ENCODE measurements at places on chromosomes 7 and 10.

DNA sequence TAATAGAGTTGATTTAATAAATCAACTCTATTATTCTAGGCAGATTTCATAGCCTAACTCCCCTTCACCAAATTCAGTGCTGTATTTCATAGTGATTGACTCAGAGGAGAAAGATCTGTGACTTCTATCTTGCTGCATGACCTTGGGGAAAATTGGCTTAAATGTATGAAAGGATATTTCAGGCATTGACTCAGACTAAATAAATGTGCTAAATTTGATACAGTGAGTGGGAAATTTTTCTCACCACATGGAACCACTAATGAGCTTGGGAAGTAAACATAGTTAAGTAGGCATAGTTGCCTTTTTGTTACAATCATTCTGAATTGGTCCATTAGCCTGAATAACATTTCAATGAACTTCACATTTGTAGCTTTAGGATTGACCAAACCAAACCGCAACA lies 89.0 kb upstream of the PRPS1L1 start:
- no peak for DNase-seq

DNA sequence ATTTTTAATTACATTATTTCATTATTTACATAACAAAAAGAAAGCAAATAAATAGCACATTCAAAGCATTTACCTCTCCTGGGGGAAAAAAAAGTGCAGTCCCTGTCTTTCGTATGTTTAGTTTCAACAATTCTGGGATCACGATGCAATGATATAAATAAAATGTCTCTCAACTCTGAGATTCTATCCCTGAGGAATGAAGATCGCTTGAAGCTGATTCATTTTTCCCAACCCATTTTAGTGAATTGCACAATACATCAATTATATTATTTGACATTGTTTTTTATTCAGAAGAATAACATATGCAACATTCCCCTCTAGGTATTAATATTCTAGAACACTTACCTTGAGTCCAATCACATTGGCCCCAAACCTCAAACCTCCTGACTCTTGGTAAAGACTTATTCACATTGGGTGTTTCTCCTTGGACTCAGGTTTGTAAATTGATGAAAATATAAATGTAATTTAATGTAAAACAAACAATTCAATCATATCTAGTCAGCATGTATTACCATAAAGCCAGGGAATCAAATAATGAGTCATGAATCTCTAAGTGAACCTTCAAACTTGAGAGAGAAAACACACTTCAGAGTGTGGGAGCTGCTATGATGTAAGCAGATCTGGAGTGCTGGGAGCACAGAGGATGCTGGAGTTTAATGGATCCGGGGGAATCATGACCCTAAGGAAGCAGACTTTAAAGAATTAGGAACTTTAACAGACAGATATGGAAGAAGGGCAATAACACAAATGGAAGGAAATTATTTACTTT lies 5.3 kb upstream of the SCIN start:
- DNase-seq: no peak

DNA sequence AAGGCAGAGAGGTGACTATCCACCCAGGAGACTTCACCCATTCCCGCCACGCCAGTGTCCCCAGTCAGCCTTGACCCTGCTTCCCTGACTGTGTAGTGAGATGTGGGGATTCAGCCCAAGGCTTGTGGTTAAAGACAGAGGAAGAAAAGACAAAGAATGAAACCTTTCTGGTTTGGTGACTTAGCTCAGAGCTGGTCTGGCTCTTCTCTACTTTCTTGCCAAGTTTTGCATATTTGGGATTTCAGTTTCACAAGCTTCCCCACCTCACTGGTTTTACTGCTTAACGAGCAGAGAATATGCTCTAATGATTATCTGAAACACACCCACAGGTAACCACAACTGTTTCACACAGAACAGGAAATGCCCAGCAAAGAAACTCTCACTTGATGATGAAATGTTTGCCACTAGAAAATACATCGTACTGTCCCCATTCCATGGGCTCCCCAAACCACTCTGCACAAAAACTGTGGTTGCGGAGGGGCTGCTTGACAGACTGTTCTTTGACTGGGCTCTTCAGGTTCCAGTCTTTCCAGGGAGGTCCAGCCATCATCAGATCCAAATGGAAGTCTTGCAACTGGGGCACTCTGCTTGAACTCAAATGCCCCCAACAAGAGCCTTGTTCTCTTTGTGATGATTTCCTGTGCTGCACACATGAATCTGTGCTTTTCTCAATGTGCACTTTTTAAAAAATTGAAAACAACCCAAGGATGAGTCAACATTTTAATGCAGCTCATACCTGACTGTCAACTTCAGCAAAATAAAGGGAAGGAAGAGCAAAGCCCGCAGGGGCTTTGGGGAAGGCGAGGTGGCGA lies 95.5 kb downstream of the CTBP2 start:
- DNase-seq: no peak

- no peak for DNase-seq
Measured at GRCh38 chr10:110311357-110311949, 6.7 kb upstream of the SMNDC1 start.

DNA sequence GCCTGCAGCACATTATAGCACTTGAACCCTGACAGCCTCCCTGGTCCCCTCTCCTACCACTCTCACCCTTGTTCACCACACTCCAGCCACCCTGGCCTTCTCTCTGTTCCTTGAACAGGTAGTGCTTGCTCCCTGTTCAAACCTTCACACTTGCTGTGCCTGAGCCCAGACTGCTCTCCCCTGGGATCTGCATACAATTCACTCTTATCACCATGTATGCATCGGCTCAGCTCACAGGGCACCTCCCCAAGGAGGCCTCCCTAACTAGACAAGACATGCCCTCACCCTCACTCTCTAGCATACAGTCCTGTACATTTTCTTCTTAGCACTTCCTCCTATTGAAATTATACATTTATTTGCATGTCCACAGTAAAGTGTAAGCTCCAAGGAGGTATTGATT lies 59.3 kb downstream of the FAM13C start:
- DNase-seq: no peak

- DNase-seq: no peak
Measured at GRCh38 chr7:46357290-46357689, 436.2 kb upstream of the IGFBP3 start.

DNA sequence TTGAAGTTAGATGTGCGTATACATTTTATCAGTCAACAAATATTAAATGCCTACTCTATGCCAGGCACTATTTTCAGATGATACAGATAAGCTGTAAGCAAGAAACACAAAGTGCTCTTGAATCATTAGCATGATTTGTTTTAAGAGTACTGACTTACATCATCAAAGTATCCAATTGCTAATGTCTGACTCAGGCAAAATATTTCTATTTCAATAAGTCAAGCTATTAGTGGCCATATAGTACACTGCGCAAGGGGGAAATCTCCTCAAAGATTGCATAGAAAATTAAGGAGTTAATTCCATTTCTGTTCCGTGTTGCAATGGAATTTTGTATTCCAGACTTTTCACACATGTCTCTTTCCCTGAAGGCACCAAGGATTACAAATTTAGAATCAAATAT lies 46.1 kb upstream of the DNAJC1 start:
- no peak for DNase-seq

DNA sequence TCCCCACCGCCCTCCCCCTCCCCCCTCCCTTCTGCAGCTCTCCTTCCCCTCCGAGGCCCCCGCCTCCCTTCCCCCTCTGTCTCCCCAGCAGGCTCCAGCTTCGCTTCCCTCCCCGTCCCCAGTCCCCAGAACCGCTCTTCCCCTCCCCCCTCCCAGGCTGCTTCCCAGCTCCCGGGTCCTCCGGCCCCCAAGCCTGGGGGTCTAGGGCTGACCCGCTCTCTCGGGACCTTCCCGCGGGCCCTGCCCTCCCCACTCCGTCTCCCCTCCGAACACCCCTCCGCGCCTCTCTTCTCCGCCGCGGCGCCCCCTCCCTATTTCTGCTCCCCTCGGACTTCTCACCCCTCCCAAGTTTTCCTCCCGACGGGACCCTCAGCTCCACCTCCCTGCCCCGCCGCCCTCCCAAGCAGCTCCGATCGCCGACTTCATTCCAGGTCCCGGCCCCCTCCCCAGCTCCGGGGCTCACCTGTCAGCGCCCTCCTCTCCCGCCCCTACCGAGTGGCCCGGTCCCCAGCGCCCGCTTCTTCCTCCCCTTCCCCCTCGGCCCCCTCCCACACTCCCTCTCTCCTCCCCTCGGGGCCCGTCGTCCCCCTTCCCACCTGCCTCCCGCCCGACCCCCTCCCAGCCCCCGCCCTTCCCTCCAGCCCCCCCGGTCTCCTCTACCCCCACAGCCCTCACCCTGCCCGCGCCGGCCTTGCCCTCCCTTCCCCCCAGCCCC lies 990 bp downstream of the ZNF467 start:
- no peak for DNase-seq

GRCh38 chr7:151456782-151457181 lies 16.8 kb upstream of the CRYGN start:
- DNase-seq: no peak

- DNase-seq: no peak
Measured at GRCh38 chr7:150389532-150389816, 10.3 kb downstream of the ZNF775 start.

GRCh38 chr10:104307576-104308438 lies 30.5 kb downstream of the ITPRIP start:
- DNase-seq: no peak

Measured in activated gamma-delta T cell (primary cell).